Stimulated activated CD8-positive, alpha-beta memory T cell treated with anti-CD3 and anti-CD28 coated beads, Interleukin-15, amount 100 ng/mL, for 4 hours (primary cell): ENCODE measurements at places on chromosomes 3 and 15.

- DNase-seq: no peak
Measured at GRCh38 chr3:193446965-193447602, 68.5 kb upstream of the ATP13A5 start.

GRCh38 chr3:192409838-192410683 is 317.3 kb downstream of the FGF12 start:
- no peak for DNase-seq

DNA sequence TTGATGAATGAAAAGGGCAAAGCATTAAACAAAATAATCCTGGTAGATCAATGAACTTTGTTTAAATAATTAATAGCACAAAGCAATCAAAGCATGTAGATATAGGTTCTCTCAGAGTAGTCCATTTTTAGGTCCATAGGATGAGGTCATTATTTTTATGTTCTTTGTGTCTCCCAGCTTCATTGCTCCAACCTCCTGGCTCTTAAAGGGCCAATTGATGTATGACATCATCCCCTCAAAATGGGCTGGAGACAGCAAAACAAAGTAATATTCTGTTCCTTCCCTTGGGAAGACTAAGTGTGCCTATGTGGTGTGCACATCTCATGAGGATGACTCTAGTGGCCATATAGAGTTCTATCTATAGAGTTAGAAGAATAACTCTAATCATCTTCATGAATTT is 49.5 kb downstream of the HMG20A start:
- no peak for DNase-seq

DNA sequence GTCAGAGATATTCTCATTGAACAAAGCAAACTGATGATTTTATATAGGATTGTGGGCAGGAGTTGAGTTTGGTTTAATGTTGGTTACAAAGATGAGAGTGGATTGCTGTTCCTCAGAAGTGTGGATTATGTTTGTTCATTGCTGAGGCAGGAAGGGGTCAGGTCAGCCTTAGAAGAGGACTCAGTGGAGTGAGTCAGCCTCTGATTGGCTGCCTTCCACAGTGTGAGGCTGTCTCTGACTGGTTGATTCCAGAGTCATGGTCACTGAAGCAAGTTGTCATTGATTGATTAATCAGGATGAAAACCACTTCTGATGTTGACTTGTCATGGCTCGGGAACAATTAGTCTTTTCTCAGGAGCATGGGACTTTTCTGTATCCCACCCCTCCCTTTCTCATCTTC is 36.2 kb downstream of the KBTBD12 start:
- no peak for DNase-seq

DNA sequence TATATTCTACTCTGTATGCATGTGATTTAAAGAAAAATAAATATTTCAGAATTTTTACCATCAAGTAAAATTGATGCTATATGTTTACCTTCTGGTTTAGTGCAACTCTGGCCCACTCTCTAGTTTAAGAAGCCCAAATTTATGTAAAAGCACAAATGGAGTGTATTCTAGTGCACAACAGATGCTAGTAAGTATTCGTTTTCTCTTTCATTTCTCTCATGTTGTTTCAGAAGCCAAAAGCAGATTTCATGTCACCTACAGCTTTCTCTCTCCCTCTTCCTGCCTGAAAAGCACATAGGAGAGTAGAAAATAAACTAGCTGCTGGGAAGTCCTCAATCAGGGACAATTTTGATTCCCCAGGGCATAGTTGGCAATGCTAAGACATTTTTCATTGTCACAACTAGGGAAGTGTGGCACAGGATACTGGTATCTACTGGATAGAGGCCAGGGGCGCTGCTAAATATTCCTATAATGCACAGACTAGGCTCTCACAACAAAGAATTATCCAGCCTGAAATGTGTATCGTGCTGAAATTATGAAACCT is 147.4 kb upstream of the ARHGEF26 start:
- no peak for DNase-seq

DNA sequence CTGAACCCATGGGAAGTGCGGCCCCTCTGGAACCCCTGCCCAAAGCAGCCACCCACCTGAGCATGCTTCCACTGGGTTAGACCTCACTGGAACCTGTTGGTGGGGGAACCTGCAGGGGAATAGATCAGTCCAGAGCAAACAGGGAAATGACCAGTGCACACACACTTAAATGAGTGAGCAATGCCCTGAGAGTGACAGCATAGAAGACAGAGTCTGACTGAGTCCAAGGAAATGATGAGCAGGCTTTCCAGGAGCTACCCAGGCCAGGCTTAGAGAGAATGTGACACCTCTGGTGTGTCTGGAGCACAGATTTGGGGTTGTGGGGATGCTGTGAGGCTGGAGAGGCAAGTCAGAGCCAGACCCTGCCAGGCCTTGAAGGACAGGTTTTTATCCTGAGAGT is 28.5 kb downstream of the PLA1A start:
- DNase-seq: no peak

GRCh38 chr3:194711286-194711685 is 25.6 kb downstream of the FAM43A start:
- no peak for DNase-seq

- no peak for DNase-seq
Measured at GRCh38 chr3:30467596-30468238, 138.7 kb upstream of the TGFBR2 start.

DNA sequence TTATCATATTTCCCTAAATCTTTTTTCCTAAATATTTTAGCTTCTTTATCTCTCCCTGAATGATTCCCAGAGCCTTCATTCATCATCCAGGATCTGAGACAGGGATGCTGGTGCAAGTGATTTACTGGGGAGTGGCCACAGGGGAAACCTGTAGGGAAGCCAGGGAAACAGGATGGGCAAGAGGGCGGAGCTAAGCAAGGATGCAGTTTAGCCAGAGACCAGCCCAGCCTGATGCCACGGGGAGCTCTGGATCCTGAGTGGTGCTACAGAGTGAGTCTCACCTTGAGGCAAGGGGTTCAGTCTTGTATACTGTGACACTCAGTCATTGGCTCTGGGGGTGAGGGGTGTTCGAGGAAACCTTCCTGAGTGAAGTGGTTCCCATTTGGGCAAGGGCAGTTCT is 39.7 kb upstream of the LRRFIP2 start:
- no peak for DNase-seq

DNA sequence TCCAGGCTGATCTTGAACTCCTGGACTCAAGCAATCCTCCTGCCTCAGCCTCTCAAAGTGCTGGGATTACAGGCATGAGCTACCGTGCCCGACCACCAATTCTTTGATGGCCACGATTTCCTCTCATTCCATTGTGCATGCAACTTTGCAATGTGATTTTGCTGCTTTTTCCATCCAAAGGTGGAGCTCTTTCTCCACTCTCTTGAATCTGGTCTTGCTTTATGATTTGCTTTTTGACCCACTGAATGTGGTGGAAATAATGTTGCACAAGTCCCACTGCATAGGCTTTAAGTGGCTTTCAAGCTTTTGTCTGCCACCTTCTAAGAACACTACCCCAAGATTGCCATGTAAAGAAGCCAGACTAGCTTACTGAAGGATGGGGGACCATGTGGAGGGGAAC is 10.6 kb downstream of the RPS27L start:
- no peak for DNase-seq

GRCh38 chr3:152196782-152197181 is 71.9 kb upstream of the MBNL1 start:
- DNase-seq: no peak

GRCh38 chr3:123081718-123082369 is 15.0 kb downstream of the PDIA5 start:
- no peak for DNase-seq

DNA sequence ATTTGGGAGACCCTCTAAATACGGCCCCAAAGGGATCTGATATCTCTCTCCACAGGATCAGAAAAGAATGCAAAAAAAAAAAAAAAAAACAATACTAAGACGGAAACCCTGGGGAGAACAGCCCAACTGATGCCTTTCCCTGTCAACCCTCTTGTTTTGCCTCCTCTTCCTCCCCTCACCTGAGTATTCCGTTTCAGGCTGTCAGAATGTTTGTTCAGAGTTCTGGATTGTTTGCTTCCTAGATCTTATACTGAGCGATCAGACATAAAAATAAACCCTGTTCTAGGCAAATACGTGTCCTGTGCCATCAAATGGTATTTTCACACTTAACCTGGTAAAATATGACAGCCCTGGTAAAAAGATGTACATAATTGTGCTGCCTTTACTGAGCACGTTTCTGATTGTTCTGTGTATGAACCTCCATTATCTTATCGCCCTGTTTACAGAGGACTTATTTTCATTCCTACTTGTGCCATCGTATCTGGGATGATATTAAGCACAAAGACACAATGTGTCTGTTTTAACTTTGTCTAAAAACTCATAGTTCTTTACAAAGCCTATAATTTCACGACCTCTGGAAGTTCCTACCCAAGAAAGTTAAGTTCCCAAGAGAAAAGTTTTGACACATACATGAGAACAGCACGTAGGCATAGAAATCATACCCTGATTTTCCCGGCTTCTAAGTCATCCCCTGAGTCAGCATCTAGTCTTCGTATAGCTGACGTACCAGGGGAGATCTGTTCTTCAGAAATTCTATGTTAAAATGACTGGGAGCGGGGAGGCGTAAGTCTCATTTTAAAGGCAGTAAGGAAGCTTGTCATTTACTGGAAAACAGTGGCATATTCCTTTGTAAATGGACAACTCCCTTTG is 856 bp downstream of the ZBTB38 start:
- no peak for DNase-seq

DNA sequence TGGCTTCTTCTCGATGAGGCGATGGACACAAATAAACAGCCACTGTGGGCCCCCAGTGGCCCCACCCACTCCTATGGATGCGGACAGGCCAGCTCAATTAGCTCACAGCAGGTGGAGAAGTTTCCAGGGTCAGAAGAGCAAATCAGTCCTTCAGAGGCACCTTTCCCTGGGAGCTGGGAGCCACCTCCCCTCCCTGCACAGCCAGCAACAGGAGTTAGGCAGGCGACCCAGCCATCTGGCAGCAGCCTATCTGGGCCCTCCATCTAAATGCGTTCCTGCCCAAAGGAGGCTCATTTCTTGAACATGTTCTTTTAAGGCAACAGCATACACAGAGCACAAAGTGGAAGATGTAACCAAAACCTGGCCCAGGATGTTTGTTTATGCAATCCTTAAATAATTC is 211.9 kb upstream of the ARRDC4 start:
- DNase-seq: no peak

GRCh38 chr15:82303956-82304777 is 41.5 kb downstream of the SAXO2 start:
- no peak for DNase-seq

- no peak for DNase-seq
Measured at GRCh38 chr3:107227091-107227490, 150.1 kb upstream of the CCDC54 start.

DNA sequence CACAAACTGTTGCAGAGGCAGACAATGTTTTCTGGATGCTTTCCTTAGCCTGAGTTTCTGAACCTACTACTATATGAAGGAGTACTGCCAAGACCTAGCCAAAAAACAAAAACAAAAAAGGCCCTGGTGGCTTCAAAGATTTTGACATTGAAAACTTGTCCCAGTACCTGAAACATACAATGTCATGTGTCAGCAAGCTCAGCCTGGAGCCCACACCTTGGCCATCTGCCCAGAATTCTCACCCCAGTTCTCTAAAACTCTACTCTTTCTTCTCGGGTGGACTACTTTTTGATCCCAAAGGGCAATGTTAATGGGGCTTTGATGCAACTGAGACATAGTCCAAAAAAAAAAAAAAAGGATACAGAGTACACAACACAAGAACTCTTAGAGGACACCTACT is 81.4 kb downstream of the FAM174B start:
- DNase-seq: no peak

DNA sequence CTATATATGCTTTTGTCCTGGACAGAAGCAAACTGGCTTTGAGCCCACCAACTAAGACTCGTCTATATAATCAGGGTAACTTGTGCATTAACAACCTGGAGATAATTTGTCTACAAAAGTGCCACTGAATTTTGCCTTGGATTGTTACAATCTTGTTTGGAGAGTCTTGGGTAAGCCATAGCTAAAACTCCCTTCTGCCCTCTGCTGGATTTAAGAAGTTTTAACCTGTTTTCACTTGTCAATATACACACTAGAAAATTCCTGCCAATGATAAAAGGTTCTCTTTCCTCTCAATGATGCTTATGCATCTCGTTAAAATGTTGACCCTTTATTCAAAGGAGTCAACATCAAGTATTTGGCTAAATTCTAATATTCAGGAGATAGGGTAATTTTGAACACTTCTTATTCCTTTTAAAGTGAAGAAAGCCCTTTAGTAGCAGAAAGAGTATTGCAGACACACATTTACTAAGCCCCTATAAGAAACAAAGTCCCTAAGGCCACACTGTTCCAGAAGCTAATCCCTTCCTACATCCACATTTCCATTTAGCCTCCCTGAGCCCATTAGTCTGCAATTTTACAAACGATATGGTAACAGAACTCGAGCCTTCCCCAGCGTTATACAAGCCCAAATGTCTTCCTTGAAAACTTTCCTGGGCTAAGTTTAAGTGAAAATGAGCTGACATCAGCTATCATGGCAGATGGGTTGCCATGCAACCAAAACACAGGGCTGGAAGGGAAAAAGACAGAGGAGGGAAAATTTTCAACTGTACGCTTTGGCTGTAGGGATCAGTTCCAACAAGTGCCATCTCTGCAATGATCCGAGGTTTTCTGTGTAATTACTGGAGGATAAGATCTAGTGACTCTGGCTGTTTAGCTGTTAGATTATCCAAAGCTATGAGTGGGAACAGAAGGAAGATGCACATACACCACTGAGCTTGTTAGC is 75.9 kb upstream of the FGF12 start:
- no peak for DNase-seq

GRCh38 chr3:50457988-50458387 is 45.4 kb downstream of the CACNA2D2 start:
- DNase-seq: no peak

DNA sequence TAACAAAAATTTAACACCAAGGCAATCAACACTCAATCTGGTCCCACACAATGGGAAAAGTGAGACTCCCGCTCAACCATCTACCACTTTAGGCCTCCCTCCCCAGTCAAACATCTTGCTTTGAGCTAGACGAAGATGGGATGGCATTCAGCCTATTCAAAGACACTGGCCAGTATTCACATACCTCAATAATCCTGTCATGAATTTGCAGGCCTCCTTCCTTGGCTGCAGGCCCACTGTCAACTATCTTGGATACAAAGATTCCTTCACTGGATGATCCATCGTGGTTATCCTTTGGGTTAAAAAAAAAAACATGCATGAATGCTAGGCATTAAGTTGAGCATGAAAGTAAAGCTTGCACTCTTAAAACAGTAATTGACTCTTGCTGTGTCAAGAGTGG is 22.6 kb downstream of the PDZRN3 start:
- no peak for DNase-seq

DNA sequence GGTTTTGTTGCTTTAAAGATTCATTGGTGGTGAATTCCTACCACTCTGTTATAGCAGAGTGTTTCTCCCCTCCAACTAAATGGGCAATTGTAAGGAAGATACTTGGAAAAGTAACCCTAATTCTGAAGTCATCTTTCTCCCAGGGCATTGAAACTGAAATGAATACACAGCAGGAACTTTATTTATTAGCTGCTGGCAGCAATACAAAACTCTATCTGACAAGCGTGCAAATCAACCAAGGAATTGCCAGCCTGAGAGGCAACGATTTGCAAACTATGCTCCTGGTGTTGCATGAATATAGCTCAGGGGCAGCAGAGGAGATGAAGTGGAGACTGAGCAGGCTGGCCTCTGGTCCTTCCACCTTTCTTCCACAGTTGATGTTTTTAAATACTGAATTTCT is 48.9 kb downstream of the CD200R1 start:
- no peak for DNase-seq

- DNase-seq: no peak
Measured at GRCh38 chr3:33602829-33603228, 115.2 kb downstream of the CLASP2 start.
